NK-92 treated with Interleukin-12 subunit alpha and Interleukin-12 subunit beta, amount 100 ng/mL, for 24 hours (cell line): ENCODE measurements at places on chromosomes 7 and 10.

DNA sequence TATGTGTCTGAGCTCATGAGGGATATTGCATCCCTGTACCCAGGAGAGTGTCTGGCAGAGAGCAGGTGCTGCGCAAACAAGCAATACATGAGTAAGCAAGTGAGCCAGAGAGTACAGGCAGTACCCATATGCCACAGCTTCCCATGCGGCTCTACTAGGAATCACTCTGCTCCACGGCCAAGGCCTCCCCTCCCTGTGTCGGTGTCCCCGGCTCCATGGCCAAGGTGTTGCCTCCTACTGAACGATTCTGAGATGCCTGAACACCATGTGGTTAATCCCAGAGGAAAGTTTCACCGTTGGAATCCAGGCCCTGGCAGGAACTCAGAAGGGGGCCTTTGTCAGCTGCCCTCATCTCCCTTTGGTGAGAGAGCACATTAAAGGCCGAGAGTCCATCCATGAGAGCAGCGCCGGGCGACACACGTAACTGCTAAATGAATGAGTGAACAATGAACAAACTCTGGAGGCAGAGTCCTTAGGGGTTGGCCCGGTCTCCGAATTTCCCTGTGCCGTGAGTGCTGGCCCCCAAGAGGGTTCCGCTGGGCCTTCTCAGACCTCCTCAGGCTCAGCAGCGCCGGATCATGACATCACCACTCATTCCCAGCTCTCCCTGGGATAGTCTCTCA lies 136.0 kb upstream of the FAM20C start:
- DNase-seq: no peak

DNA sequence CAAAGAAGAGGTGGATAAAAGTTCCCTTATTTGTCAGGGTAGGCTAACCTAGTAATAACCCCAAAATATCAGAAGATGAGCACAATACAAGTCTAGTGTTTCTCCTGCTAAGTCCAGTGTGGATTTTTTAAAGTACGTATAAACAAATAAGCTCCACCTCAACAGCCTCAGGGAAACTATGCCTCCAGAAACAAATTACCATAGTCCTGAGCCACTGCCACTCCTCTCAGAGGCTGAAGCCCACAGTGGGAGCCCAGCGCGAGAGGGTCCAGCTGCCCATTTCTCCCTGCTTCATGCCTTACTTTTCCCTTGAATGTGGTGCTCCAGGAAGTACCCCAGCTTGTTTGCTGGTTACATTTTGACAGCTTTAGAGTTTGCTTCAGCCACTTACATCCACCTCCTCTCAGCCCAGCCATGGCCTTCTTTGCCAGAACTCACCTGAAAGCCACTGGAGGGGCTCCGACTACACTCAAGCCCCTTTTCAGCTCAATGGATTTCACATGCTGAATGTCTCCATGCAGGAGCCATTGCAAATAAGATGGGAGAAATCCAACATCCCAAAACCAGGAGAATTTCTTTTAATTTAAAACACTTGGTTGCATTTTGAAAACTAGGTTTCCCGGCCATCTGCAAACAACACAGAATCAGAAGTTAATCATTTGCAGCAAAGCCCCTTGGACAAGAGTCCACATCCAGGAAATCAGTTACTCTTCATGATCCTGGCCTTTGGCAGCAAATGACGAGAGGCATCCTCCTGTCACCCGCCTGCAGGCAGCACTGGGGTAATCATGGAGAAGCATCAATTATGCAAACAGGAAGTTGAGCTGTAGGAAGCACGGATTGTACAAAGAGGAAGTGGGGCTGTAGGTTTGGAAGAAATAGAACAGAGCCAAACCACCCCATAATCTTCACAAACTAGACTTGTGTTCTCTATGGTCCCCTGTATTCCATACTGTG lies 138.1 kb downstream of the HERPUD2 start:
- no peak for DNase-seq

GRCh38 chr10:27745732-27746396 lies at the start of gene MKX:
MKX (minus strand) TSS chr10:27745819; CDS start chr10:27743415, 2,404 bp downstream.
- DNase-seq: no peak

DNA sequence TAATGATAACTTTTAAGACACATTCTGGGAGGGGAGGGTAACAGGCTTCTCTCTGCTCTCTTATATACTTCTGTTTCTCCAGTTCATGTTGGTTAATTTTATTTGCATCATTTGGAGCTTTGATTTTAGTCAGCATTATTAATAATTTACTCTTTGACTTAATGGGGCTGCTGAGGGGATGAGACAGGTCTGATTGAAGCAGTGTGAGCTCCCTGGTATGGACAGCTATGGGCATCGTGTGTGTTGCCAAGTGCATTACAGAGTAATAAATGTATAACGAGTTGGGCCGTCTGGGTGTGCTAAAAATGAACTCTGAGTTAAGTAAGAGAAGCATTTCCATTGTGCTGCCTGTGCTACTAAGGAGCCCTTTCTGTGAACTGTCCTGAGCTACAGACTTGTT lies 31.7 kb upstream of the IKZF1 start:
- DNase-seq: no peak

DNA sequence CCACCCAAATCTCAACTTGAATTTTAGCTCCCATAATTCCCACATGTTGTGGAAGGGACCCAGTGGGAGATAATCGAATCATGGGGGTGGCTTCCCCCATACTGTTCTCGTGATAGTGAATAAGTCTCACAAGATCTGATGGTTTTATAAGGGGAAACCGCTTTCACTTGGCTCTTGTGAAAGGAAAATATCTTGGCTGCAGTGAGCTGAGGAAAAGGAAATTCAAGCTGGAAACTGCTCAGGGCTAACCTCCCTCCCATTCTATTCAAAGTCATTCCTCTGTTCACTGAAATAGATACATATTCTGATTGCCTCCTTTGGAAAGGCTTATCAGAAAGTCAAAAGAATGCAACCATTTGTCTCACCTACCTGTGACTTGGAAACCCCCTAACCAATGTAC lies 15.8 kb downstream of the CYCS start:
- DNase-seq: no peak

- DNase-seq: no peak
Measured at GRCh38 chr7:69269806-69270205, 328.5 kb upstream of the AUTS2 start.

GRCh38 chr7:46753662-46754061 lies 828.2 kb downstream of the TNS3 start:
- DNase-seq: no peak

- no peak for DNase-seq
Measured at GRCh38 chr10:28875549-28876081, 198.3 kb downstream of the BAMBI start.

DNA sequence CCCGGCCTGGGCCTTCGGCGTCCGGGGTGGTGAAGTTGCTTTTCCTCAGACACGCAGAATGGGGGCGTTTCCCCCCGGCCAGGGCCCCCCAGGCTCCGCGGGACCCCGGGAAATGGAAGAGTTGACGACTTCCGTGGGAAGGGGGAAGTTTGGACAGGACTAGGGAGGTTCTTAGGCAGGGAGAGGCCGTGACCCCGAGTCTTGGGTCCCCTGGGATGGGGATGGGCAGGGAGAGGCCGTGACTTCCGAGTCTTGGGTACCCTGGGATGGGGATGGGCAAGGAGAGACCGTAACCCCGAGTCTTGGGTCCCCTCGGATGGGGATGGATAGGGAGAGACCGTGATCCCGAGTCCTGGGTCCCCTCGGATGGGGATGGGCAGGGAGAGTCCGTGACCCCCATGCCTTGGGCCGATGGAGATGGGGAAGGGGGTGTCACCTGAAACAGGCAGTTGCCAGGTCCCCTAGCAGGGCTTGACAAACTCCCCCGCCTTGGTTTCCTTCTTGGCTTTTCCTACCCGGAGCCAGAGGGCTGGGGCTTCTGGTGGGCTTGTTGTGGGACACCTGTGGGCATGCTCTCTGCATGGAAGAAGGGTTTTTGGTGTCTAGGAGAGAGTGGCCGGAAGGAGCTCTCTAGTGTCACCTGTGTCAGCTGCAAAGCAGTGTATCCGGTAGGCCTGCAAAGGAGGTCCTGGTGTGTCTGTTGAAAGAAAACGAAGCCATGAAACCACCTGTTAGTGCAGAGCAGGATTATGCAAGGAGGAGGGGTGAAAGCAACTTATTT lies 1.1 kb downstream of the TRRAP start:
- peak; percentile 67 for DNase-seq

GRCh38 chr10:44934416-44935200 lies 23.5 kb downstream of the TMEM72 start:
- DNase-seq: no peak

DNA sequence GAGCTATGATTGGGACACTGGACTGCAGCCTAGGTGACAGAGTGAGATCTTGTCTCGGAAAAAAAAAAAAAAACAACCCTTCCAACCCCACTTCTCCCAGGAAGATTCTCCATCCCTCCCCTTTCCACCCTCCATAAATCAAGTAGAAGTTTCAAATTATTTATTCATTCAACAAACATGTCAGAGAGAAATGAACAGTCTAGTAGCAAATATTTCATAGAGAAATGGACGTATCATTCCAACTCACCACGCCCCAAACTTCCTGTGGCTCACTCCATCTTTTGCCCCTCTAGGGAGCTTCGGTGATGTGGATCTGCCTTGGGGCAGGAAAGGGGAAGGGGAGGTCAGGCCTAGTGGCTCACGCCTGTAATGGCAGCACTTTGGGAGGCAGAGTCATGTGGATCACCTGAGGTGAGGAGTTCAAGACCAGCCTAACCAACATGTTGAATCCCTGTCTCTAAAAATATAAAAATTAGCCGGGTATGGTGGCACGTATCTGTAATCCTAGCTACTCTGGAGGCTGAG lies 638 bp upstream of the TRAPPC14 start:
- no peak for DNase-seq

DNA sequence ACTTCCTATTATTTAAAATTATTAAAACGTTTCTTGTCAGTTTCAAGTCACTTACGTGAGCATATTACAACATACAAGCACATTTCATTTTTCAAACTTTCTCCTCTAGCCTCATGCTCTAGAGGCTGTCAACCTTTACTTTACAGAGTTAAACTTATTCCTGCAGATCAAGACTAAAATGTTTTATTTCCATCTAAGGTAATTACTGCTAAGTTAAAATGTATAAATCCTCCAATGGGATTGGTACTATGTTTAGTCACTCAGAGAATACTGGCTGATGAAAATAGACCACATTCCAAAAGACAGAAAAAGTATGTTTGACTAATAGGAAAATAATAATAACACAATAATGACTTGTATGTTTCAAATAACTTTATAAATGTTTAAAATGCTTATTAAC lies 8.4 kb upstream of the TRDMT1 start:
- DNase-seq: no peak

GRCh38 chr7:102303669-102304422 lies 17.2 kb downstream of the SH2B2 start:
- DNase-seq: no peak

GRCh38 chr7:363626-364025 lies 73.7 kb downstream of the FOXL3 start:
- no peak for DNase-seq

GRCh38 chr7:18352339-18353255 lies 143.0 kb upstream of the HDAC9 start:
- no peak for DNase-seq

DNA sequence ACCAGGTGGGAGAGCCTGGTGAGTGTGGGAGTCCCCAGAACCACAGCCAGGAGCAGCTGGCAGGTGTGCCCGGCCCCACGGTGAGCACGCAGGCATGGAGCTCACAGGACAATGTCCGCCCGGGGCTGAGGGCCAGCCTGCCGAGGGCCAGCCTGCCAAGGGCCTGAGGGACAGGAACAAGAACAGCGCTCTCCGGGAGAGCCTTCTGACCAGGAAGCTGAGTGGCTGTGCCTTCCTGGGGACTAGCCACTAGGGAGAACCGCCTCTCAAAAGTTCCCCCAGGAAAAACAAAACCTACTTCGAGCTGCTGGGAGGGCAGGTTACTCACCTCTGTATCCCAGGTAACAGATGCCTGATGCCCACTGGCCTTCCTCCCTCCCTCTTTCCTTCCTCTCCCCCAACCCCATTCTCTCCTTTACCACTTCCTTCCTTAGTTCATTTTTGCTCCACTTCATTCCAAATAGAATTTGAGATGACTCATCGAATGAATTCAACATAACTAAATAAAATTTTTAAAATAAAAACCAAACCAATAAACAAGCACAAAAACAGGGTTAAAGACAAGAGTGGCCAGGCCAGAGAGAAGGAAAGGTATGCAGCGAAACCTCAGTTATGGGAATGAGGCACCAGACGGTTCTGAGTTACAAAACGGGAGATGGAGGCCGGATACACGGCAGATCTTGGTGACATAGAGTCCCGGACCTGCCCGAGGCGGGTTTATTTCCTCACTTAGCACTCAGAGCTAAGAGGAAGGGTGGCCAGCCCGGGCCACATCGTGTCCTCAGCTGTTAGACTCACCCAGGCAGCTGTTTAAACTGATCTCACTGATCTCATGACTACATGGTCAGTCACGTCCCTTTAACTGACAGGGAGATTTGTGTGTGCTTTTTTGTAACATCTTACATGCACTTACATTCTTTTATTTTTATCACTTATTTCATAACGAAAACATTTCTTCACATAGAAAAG lies 128.5 kb downstream of the TNS3 start:
- no peak for DNase-seq

DNA sequence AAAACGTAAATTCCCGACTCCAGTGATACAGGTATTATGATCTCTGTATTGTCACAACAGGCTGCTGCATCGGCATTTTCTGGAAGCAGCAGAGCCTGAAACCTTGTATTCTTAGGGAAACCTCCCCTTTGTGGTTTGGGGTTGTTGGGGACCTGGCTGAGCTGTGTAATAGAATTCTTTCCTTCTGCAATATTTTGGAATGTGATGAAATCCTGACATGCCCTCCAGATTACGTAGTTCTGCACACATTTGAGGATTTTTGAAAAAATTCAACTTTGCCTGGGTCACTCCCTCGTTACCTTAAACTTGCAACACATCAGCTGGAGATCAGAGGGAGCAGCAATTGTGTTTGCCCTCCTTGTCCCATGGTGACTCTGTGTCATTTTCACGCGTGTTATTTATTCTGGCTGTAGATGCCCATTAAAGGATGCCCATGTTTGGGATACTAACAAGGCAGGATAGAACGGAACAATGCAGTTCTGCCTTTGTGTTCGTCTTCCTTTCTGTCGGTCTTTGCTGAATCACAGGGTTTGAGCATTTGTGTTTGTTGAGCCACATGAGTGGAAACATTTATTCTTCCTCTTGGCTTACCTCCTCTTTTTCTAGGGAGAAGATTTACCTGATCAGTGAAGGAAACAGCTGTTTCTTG lies 181.7 kb downstream of the TCF7L2 start:
- DNase-seq: no peak
